ENCODE measurements at places on chromosomes 7 and 10.

DNA sequence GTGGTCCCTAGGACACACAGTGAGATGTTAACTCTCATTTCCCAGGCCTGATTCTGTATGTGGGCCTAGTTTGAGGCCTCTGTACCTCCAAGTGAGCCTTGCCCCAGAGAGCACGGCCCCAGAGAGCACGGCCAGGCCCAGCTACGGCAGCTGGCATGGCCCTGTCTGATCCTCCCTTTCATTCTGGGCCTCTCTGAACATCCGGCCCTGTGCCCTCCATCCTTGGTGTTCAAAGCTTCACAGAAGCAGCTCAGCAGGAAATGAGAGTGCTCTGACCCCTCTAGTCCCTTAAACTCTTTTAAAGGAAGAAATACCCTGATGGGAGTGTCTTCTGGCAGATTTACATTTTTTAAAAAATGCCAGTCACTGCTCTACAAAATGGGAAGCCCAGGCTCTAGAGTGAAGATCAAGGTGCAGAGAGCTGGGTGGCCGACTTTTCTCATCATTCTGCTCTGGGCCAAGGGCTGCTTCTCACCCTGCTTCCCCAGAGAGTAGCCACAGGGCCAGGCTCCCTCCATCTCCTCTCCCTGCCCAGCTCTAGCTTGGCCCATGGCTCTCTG is 171.9 kb downstream of the RPS24 start:
- peaks cover 3% of the 10 kb centered on the region for H3K27me3 ChIP-seq
- DNase-seq, result no peak
- H3K4me1 ChIP-seq, result peaks cover 11% of the 10 kb centered on the region
- H3K27ac ChIP-seq, result no peak overlapping the region
- no peak overlapping the region for H3K4me3 ChIP-seq

GRCh38 chr10:48932831-48933664 is 6.6 kb downstream of the LRRC18 start:
- no peaks in the 10 kb centered on the region for H3K36me3 ChIP-seq
- H3K4me1 ChIP-seq, result no peaks in the 10 kb centered on the region
- DNase-seq, result no peak
- H3K27me3 ChIP-seq, result peaks cover 13% of the 10 kb centered on the region
- H3K4me3 ChIP-seq, result no peak overlapping the region

GRCh38 chr7:382043-382400 is 92.1 kb downstream of the FOXL3 start:
- H3K27ac ChIP-seq, result peak overlapping the region; percentile 13
- peak overlapping the region; percentile 48 for H3K4me3 ChIP-seq
- H3K4me1 ChIP-seq, result peaks cover 30% of the 10 kb centered on the region
- H3K36me3 ChIP-seq, result no peaks in the 10 kb centered on the region
- no peak for DNase-seq
- H3K27me3 ChIP-seq, result peaks cover 17% of the 10 kb centered on the region

DNA sequence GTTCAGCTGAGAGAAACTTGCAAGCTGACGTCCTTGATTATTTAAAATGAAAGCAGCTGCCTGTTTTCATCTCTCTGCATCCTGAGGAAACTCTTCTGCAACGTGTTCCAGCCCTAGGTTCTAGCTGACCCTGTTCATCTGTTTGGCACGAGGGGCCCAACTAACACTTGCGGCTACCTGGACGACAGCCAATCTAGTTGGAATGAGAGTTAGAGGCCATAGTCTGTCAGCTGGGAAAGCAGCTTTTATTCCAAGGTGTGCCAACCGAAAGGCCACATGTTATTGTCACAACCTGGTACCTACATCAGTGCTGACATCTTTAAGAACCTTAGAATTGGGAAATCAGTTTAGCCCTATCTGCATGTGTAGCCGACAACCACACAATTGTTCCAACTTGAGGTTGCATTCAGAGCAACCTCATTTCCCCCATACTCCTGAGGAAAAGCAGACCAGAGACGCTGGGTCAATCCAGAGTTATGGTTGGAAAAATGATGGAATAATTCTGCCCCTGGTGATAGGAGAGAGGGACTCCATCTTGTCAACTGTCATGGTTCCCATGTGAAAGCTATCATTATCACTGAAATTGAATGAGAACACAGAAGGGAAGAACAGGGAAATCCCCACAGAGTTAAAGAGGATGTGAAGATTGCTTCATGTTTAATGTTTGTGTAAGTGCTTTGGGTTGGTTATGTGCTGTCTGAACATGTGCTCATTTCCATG is 121.6 kb downstream of the EGFR start:
- DNase-seq, result no peak
- H3K4me1 ChIP-seq, result no peaks in the 10 kb centered on the region
- no peaks in the 10 kb centered on the region for H3K36me3 ChIP-seq
- H3K27me3 ChIP-seq, result no peaks in the 10 kb centered on the region
- no peak overlapping the region for H3K27ac ChIP-seq

GRCh38 chr7:24075426-24075810 is 208.6 kb upstream of the NPY start:
- no peak overlapping the region for H3K4me3 ChIP-seq
- H3K36me3 ChIP-seq, result no peaks in the 10 kb centered on the region
- DNase-seq, result no peak
- peaks cover 5% of the 10 kb centered on the region for H3K27me3 ChIP-seq
- H3K4me1 ChIP-seq, result no peaks in the 10 kb centered on the region

- peaks cover 12% of the 10 kb centered on the region for H3K27me3 ChIP-seq
- no peaks in the 10 kb centered on the region for H3K36me3 ChIP-seq
- DNase-seq, result no peak
- peaks cover 17% of the 10 kb centered on the region for H3K4me1 ChIP-seq
- peak overlapping the region; percentile 81 for H3K27ac ChIP-seq
Measured at GRCh38 chr10:79066411-79067240, 2.1 kb upstream of the ZMIZ1 start.

DNA sequence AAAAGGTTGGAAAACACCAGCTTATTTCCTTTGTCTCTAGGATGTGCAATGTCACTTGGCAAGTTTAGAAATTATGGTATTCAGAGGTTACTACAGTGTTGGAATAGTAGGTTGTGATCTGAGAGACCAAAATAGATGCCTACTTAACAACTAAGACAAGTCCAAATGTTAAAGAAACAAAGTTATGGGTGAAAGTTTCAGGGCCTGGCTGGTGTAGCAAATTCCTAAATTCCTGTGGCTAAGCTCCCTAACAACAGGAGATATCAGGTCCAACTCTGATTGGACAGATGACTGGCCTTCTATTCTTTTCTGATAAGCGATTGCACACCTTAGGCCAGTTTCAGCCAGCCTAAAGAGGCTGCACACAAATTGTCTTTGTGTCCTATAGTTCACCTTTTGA is 873.5 kb downstream of the REEP3 start:
- H3K4me3 ChIP-seq, result no peak overlapping the region
- no peaks in the 10 kb centered on the region for H3K4me1 ChIP-seq
- DNase-seq, result no peak

DNA sequence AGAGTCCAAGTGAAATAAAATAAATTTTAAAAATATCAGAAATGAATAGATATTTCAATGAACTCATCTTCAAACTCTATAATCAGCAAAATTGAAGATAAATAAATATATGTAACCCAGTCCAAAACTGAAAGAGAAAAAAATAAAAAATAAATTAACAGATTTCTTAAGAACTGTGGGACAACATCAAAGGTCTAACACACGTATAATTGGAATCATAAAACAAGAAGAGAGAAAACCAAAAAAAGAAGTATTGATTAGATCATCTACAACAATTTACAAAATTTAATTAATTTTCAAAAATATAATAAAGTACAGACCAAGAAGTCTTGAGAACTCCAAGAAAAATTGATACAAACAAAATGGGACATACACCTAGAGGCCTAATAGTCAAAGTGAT is 625.8 kb upstream of the SORCS1 start:
- H3K27ac ChIP-seq, result no peak overlapping the region
- no peaks in the 10 kb centered on the region for H3K27me3 ChIP-seq
- H3K36me3 ChIP-seq, result no peaks in the 10 kb centered on the region
- no peak for DNase-seq
- H3K4me1 ChIP-seq, result no peaks in the 10 kb centered on the region
- H3K4me3 ChIP-seq, result no peak overlapping the region

GRCh38 chr7:2763597-2763996 is 75.6 kb downstream of the AMZ1 start:
- no peak for DNase-seq
- no peak overlapping the region for H3K27ac ChIP-seq
- H3K4me3 ChIP-seq, result no peak overlapping the region
- H3K27me3 ChIP-seq, result no peaks in the 10 kb centered on the region
- H3K36me3 ChIP-seq, result peaks cover 9% of the 10 kb centered on the region

DNA sequence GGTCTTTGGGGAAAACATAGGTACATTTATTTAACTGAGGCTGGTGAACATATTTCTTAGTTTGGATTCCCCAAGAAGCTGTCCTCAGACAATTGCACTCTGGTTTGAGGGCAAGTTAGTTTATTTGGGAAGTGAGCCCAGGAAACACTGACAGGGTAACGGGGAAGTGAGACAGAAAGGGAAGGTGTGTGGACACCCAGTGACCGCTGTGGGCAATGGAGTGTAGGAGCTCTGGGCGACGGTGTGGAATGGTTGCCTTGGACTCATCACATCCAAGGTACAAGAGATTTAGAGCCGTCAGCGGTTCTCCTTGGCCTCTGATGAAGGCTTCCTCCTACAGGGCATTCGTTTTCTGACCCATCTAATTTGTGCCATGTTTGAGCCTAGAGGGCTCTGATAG is 7.1 kb downstream of the MRC1 start:
- no peak overlapping the region for H3K27ac ChIP-seq
- H3K27me3 ChIP-seq, result no peaks in the 10 kb centered on the region
- no peaks in the 10 kb centered on the region for H3K36me3 ChIP-seq
- no peaks in the 10 kb centered on the region for H3K4me1 ChIP-seq

- DNase-seq, result no peak
- no peaks in the 10 kb centered on the region for H3K27me3 ChIP-seq
- H3K36me3 ChIP-seq, result no peaks in the 10 kb centered on the region
- H3K27ac ChIP-seq, result no peak overlapping the region
- no peaks in the 10 kb centered on the region for H3K4me1 ChIP-seq
- no peak overlapping the region for H3K4me3 ChIP-seq
Measured at GRCh38 chr7:54159088-54159487, 383.1 kb upstream of the VSTM2A start.

- H3K27me3 ChIP-seq, result no peaks in the 10 kb centered on the region
- H3K36me3 ChIP-seq, result no peaks in the 10 kb centered on the region
- H3K4me1 ChIP-seq, result no peaks in the 10 kb centered on the region
- no peak overlapping the region for H3K4me3 ChIP-seq
- no peak for DNase-seq
Measured at GRCh38 chr10:20616918-20617810, 279.9 kb downstream of the NEBL start.

GRCh38 chr7:131359136-131359776 is 31.6 kb downstream of the MKLN1 start:
- H3K27ac ChIP-seq, result no peak overlapping the region
- no peak for DNase-seq
- no peaks in the 10 kb centered on the region for H3K36me3 ChIP-seq
- no peaks in the 10 kb centered on the region for H3K27me3 ChIP-seq
- H3K4me1 ChIP-seq, result peaks cover 32% of the 10 kb centered on the region
- H3K4me3 ChIP-seq, result no peak overlapping the region

- no peak overlapping the region for H3K27ac ChIP-seq
- no peak for DNase-seq
- H3K36me3 ChIP-seq, result no peaks in the 10 kb centered on the region
- no peaks in the 10 kb centered on the region for H3K27me3 ChIP-seq
- H3K4me1 ChIP-seq, result no peaks in the 10 kb centered on the region
- H3K4me3 ChIP-seq, result no peak overlapping the region
Measured at GRCh38 chr10:51007781-51008180, 66.5 kb upstream of the PRKG1 start.

- H3K4me1 ChIP-seq, result peaks cover 12% of the 10 kb centered on the region
- DNase-seq, result no peak
- H3K27ac ChIP-seq, result no peak overlapping the region
- no peaks in the 10 kb centered on the region for H3K36me3 ChIP-seq
- H3K27me3 ChIP-seq, result peaks cover 6% of the 10 kb centered on the region
Measured at GRCh38 chr7:142303650-142304049, 45.8 kb upstream of the PRSS58 start.

DNA sequence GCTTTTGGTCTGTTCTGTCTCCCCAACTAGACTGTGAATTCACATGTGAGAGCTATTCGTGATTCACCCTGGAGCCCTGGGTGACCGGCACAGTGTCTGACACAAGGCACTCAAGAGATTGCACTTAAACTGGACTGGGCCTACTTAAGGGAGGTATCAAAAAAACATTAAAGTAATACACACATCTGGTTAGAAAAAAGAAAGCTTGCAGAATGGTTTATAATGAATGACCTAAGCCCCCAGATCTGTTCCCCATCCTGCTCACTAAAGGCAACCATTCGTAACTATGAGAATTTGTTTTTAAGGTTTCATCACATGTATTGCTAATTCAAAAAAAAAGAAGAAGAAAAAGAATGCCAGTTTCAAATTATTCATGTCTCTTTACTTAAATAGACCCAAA is 74.5 kb downstream of the DGKI start:
- no peaks in the 10 kb centered on the region for H3K36me3 ChIP-seq
- no peak overlapping the region for H3K4me3 ChIP-seq
- no peaks in the 10 kb centered on the region for H3K27me3 ChIP-seq
- H3K27ac ChIP-seq, result no peak overlapping the region
- DNase-seq, result no peak

DNA sequence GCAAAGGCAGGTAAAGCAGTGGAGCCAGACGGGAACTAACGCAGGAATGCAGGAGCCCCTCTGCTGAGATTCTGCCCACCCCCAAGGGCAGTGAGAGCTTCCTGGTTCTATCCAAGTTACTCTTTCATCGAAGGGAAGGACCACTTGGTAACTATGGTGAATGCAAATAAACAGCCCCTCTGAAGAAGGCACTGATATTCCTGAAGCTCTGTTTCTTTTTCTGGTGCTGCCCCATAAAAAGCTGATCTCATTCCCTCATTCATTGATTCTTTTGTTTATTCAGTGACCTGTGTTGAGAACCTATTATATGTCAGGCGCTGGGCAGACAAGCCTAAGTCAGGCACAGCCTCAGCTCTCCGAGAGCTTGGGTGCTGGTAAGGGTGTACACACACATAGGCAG is 217.3 kb downstream of the SNX10 start:
- H3K36me3 ChIP-seq, result no peaks in the 10 kb centered on the region
- H3K27ac ChIP-seq, result no peak overlapping the region
- no peak for DNase-seq
- H3K4me3 ChIP-seq, result no peak overlapping the region

DNA sequence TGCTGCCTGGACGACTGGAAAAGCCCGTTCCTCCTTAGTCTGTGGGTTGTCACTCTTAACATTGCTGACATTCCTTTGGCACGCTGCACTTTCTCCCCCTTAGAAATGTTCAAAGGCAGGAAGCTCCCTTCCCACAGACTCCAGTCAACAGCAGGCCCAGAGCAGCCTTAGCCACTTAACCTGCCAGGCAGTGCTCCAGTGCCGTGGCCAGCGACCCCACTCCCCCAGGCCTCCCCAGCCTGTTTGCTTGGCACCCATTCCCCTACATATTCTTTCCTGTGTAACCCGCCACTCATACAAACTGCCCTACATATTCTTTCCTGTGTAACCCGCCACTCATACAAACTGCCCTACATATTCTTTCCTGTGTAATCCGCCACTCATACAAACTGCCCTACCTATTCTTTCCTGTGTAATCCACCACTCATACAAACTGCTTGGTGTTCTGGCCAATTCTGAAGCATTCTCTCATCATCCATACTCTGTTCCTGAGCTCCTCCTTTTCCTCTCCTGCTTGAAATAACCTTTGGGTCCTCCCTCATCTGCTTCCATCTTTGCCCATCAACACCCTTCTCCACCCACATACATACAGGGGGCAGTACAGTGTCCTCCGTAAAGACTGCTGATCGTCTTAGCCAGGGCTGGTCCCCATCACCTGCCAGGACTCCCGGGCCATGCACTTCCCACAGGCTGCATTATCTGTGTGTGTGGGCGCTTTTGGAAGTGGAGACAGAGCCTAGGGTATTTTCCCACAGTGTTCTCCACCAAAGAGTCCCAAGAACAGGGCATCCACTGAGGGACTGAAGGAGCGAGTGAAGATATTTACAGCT is 57.3 kb downstream of the ADARB2 start:
- H3K4me1 ChIP-seq, result peaks cover 5% of the 10 kb centered on the region
- no peak for DNase-seq
- no peaks in the 10 kb centered on the region for H3K36me3 ChIP-seq
- H3K4me3 ChIP-seq, result no peak overlapping the region
